ENCODE measurements at places on chromosomes 11 and 22. TPM values are rescaled to one million over a fixed set of nuclear protein-coding genes. Genes with fewer than 3 reads are reported as not detected.

DNA sequence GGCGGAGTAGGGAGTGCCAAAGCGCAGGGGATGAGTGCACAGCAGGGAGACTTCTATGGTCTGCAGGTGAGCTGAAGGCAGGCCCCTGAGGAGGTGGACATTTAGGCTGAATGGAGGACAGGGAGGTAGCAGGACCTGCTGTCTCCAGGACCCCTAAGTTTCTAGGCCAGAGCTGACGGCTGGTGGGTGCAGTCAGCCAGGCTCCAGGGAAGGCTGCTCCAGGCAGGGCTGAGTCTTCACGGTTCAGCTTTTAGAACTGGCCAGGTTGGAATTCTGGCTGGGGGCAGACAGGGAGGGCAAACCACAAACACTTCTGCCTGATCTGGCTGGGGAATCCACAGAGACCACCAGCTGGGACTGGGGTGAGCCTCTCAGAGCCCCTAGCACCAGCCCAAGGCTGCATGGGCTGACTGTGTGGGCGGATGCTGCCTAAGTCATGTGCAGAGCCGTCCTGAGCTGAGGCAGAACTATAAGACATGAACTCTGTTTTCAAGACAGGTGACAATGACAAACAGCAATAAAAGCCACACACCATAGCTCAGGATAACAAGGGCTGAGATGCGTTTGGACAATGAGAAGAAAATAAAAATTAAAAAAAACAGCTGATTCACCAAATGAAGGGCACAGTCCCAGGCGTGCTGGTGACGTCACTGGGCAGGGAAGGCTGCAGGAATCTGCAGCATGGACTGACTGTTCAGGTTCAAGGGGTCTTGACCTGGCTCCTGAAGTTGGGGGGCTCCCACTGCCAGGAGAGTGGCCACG, 10.4 kb upstream of the MALAT1 start:
- DNase-seq: peak; percentile 57
- no peaks in the 10 kb centered on the region for H3K27me3 ChIP-seq
- peaks cover 70% of the 10 kb centered on the region for H3K4me1 ChIP-seq
- no peak overlapping the region for H3K4me3 ChIP-seq
- H3K36me3 ChIP-seq: no peaks in the 10 kb centered on the region

- no peaks in the 10 kb centered on the region for H3K4me1 ChIP-seq
- H3K27ac ChIP-seq: no peak overlapping the region
- H3K36me3 ChIP-seq: no peaks in the 10 kb centered on the region
- no peak overlapping the region for H3K4me3 ChIP-seq
- DNase-seq: no peak
- no peaks in the 10 kb centered on the region for H3K27me3 ChIP-seq
These were observed 548.5 kb downstream of the SOX6 start for GRCh38 chr11:15807827-15808226.

DNA sequence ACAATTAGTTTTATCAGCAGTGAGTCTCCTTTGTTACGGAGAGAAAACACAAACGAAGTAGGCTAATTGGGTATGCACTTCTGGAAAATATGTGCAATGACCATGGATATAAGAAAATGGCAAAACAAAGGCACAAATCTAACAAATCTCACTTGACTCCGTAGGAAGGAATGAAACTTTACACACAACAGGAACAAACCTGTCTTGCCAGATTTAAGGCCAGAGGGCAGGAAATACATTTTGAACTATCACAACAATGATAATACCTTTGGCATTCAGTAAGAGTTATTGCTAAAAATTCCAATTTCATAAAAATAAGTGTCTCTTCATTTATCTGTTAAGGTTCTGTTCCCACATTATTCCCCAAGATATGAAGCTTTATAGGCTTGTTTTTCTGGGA, 36.6 kb downstream of the SLC25A17 start:
- no peak overlapping the region for H3K4me3 ChIP-seq
- no peaks in the 10 kb centered on the region for H3K36me3 ChIP-seq
- H3K4me1 ChIP-seq: no peaks in the 10 kb centered on the region
- DNase-seq: no peak

DNA sequence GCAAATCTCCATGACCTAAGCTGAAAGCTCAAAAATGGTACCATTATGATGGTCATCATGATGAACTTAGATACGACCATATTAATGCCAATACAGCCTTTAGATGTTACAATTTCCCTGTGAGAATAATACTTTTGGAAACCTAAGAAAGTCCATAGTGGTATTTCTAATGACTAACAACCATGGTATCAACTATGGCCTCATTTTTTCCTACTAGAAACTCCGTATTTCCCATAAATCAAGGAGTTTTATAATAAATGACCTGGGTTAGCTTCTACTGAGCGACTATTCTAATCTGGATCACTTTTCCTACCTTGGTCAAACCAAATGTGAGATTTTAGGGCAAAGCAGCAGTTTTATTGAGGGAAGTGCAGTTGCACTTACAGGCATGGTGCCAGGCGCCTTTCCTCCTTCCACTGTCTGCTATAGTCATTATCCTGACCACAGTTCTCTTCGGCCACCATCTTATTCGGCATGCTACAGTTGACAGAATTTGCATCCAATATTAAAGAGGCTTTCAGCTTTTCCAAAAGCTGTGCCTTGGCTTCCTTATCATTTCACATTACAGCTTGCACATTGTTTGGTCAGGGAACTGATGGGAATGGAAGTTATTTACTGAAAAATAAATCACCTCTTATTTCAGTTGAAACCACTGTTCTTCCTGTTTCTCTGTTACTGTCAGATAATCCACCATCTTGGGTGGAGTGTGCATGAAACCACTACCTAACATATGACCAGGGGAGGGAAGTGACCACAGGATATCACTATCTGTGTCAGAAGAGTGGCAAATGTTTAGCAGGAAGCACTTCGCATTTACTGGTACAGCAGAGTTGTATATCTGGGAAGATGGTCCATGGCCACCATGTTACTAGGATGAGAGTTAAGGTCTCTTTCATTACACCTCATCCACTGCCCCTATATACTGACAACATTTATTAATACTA, 74.5 kb upstream of the PICALM start:
- no peak for DNase-seq
- H3K4me1 ChIP-seq: peaks cover 5% of the 10 kb centered on the region
- no peaks in the 10 kb centered on the region for H3K36me3 ChIP-seq
- no peak overlapping the region for H3K27ac ChIP-seq
- H3K27me3 ChIP-seq: no peaks in the 10 kb centered on the region
- no peak overlapping the region for H3K4me3 ChIP-seq

- no peak overlapping the region for H3K4me3 ChIP-seq
- peak overlapping the region; percentile 97 for H3K27ac ChIP-seq
- no peaks in the 10 kb centered on the region for H3K27me3 ChIP-seq
- peak; percentile 76 for DNase-seq
- H3K4me1 ChIP-seq: peaks cover 84% of the 10 kb centered on the region
These were observed 19.3 kb downstream of the MYH9 start for GRCh38 chr22:36368359-36368983.

- H3K27me3 ChIP-seq: no peaks in the 10 kb centered on the region
- no peaks in the 10 kb centered on the region for H3K4me1 ChIP-seq
- no peak overlapping the region for H3K4me3 ChIP-seq
- peaks cover 10% of the 10 kb centered on the region for H3K36me3 ChIP-seq
These were observed 99.6 kb downstream of the KIAA1671 start for GRCh38 chr22:25051983-25052710.

DNA sequence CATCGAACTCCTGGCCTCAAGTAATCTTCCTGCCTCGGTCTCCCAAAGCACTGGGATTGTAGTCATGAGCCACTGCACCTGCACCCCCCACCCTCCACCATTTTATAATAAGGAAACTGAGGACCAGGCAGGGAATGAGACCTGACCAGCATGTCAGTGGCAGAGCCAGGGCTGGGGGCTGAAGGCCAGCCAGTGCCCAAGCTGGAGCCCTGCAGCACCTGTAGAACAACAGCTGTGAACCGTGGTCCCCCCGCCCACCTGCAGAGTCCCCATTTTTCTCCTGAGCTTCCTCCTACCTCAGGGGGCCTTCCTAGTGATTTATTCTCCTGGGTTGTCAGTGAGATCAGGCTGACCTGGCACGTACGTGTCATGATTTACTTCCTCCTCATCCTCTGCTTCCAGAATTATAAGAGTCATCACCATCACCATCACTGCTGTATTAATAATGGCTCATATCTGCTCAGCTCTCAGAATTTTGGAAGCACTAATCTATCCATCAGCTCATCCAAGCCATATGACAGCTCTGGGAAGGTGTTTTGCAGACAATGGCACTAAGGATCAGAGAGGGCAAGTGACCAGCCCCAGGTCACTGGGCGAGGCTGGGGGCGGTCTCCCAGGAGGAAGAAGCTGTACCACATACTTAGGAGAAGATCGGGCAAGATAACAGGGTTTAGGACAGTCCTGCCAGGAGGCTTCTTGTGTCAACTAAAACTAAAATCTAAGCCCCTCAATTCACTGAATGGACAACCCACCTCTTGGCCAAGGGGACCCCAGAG, 5.5 kb upstream of the SLCO2B1 start:
- no peak overlapping the region for H3K27ac ChIP-seq
- H3K4me1 ChIP-seq: peaks cover 15% of the 10 kb centered on the region
- no peaks in the 10 kb centered on the region for H3K36me3 ChIP-seq
- H3K27me3 ChIP-seq: no peaks in the 10 kb centered on the region

GRCh38 chr11:33785609-33786008, 11.3 kb upstream of the FBXO3 start:
- H3K4me1 ChIP-seq: peaks cover 2% of the 10 kb centered on the region
- no peak for DNase-seq
- no peak overlapping the region for H3K27ac ChIP-seq
- no peaks in the 10 kb centered on the region for H3K36me3 ChIP-seq
- H3K27me3 ChIP-seq: peaks cover 15% of the 10 kb centered on the region

DNA sequence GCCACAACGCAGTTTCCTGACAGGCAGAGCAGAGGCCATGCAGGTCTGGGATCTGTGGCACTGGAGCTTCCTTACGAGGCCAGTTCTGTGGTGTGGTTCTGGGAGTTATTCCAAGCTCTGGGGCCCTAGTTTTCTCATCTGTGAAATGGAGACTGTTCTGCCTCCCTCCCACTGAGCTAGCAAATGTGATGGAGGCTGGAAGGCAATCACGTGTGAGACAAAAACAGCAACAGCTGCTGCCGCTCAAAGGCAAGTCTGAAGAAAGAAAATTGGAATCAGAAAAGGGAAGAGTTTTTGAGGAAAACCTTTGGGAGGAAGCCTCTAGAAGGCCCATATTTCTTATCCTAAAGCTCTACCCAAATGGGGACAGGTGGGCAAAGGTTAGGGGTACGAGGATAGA, 8.3 kb upstream of the RIC3 start:
- no peak overlapping the region for H3K27ac ChIP-seq
- no peak for DNase-seq
- no peak overlapping the region for H3K4me3 ChIP-seq

DNA sequence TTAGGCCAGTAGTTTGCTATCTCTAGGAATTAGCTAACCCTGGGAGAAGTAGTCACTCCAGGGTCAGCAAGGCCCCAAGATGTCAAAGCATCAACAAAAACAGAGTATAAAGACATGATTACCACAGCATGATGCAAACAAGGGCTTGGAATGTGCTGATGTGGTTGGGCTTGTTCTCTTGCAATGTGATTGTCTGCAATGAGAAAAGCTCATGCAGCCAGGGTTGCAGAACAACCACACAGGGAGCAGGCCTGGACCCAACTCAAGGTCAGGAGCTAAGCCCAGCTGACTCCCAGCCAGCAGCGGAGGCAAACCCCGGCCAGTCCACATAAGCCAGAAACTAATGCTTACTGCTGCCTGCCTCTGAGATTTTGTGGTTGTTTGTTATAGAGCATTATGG, 132.4 kb upstream of the ZC3H12C start:
- H3K27me3 ChIP-seq: no peaks in the 10 kb centered on the region
- H3K27ac ChIP-seq: no peak overlapping the region
- no peak overlapping the region for H3K4me3 ChIP-seq
- no peaks in the 10 kb centered on the region for H3K4me1 ChIP-seq
- no peaks in the 10 kb centered on the region for H3K36me3 ChIP-seq

DNA sequence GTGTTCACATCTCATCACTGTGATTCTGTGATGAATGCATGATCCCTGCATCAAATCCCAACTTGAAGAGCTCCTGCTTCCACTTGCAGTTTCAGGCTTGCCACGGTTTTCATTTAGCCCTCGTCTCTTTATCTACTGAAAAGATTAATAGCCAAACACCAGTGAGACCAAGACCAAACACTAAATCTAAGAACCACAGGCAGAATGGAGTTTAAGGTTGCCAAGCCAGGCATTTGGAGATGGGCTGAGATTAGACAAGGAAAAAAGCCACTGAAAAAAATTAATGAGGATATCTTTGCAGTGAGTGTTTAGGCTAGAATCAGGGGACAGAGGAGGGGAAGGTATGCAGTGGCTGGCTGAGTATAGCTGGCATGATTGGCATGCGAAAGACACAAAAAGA, 227.2 kb upstream of the BLID start:
- peak; percentile 10 for DNase-seq
- no peak overlapping the region for H3K4me3 ChIP-seq
- no peaks in the 10 kb centered on the region for H3K27me3 ChIP-seq
- no peaks in the 10 kb centered on the region for H3K36me3 ChIP-seq
- peaks cover 33% of the 10 kb centered on the region for H3K4me1 ChIP-seq

- H3K27ac ChIP-seq: no peak overlapping the region
- no peak for DNase-seq
- H3K4me3 ChIP-seq: no peak overlapping the region
- no peaks in the 10 kb centered on the region for H3K36me3 ChIP-seq
- no peaks in the 10 kb centered on the region for H3K4me1 ChIP-seq
These were observed 412.9 kb downstream of the METTL15 start for GRCh38 chr11:28521075-28521474.

GRCh38 chr11:122642971-122643370, 12.6 kb upstream of the UBASH3B start:
- H3K4me3 ChIP-seq: no peak overlapping the region
- no peaks in the 10 kb centered on the region for H3K4me1 ChIP-seq
- H3K27ac ChIP-seq: no peak overlapping the region
- H3K27me3 ChIP-seq: no peaks in the 10 kb centered on the region

GRCh38 chr22:43852573-43853327, 9.6 kb downstream of the SULT4A1 start:
- H3K36me3 ChIP-seq: no peaks in the 10 kb centered on the region
- no peak overlapping the region for H3K4me3 ChIP-seq
- H3K27ac ChIP-seq: no peak overlapping the region
- H3K4me1 ChIP-seq: no peaks in the 10 kb centered on the region
- H3K27me3 ChIP-seq: no peaks in the 10 kb centered on the region
- DNase-seq: no peak

The ALDH3B1 gene
- 0.45 TPM for total RNA-seq

The MS4A15 gene
- total RNA-seq: not detected

The KRTAP5-4 gene
- total RNA-seq: not detected

The CELSR1 gene
- total RNA-seq: 37.4 TPM

The PICK1 gene
- 57.8 TPM for total RNA-seq

The POTEH gene
- not detected for total RNA-seq
